ENCODE measurements at places on chromosomes 13 and 19.

DNA sequence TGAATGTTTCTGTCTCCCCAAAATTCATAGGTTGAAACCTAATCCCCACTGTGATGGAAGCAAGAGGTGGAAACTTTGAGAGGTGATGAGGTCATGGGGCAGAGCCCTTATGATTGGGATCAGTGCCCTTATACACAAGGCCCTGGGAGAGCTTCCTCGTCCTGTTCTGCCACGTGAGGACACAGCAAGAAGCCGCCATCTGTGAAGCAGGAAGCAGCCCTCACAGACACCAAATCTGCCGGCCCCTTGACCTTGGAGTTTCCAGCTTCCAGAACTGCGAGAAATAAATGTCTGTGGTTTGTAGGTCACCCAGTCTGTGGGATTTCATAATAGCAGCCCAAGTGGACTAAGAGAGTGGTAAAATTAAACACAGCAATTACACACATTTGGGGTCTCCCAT, 737.4 kb downstream of the UQCRFS1 start:
- no peak for DNase-seq

- no peak for DNase-seq
Measured at GRCh38 chr13:60324131-60324530, 72.9 kb upstream of the TDRD3 start.

DNA sequence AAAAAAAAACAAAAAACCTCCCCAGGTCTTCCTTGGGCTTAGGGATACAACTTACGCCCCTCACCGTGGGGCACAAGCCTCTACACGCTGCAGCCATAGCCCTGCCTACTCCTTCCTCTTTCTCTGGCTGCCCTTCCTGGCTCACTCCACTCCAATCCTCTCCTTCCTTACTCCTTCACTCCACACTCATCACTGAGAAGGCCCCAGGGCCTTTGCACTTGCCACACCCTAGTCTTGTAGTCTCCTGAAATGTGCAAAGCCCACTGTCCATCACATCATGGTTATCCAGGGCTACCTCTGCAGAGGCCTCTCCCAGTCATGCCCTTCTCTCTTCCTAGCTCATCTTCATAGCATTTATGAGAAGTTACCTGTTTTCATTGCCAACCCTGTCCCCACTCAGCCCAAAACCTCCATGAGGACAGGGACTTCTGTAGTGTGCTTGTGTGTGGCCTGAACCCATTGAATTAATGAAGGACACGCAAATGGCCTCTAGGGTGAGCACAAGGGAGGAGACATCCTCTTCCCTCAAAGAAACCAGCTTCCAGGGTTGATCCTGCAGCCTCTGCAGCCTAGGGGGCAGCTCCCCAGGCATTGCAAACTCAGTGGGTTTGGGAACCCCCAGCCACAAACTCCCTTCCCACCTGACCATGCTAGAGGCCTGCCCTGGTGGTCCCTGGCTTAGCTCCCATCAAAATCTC, 7.9 kb upstream of the HSH2D start:
- no peak for DNase-seq

- no peak for DNase-seq
Measured at GRCh38 chr13:41563984-41564365, 106.6 kb downstream of the RGCC start.

DNA sequence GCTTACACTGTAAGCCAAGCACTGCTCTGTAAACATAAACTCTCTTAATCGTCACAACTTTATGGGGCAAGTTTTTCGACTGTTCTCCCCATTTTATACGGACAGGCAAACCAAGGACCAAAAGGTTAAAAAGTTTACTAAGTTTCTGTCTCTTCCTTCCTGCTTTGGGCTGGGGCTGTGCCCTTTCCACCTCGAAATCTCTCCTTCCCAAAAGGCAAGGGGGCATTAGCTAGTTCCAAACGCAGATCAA, 2.2 kb downstream of the JUND start:
- DNase-seq, result no peak

DNA sequence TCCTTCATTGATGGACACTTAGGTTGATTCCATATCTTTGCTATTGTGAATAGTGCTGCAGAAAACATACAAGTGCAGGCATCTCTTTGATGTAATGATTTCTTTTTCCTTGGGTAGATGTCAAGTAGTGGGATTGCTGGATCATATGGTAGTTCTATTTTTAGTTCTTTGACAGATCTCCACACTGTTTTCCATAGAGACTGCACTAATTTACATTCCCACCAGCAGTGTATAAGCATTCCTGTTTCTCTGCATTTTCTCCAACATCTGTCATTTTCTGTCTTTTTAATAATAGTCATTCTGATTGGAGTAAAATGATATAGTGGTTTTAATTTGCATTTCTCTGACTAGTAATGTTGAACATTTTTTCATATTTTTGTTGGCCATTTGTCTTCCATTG, 116.7 kb downstream of the LMO7 start:
- DNase-seq, result no peak

- no peak for DNase-seq
Measured at GRCh38 chr13:113798200-113798811, 39.3 kb downstream of the TMEM255B start.

- DNase-seq, result no peak
Measured at GRCh38 chr19:37718304-37718703, 1.3 kb downstream of the ZNF607 start.

DNA sequence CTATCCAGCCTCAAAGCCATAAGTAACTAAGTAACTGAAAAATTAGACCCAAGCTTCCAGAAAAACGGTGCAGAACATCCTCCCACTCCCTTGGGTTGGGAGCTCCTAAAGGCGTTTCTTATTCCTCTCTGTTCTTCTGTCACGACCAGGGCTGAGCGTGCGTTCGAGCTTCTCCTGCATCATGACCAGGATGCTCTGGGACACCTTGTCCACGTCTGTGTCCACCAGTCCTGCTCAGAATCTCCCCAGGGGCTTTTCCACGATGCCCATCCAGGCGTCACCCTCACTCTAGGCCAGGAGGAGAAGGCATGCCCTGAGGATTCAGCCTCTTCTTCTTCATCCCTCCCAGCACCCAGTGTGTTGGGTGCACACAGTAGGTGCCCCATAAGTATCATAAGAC, 37.8 kb upstream of the GAS6 start:
- DNase-seq, result no peak

- DNase-seq, result no peak
Measured at GRCh38 chr19:38675611-38676010, 28.2 kb downstream of the ACTN4 start.

GRCh38 chr13:40160618-40161350, 505.3 kb downstream of the COG6 start:
- DNase-seq, result no peak

- no peak for DNase-seq
Measured at GRCh38 chr13:45951724-45952123, 100.2 kb upstream of the SIAH3 start.

DNA sequence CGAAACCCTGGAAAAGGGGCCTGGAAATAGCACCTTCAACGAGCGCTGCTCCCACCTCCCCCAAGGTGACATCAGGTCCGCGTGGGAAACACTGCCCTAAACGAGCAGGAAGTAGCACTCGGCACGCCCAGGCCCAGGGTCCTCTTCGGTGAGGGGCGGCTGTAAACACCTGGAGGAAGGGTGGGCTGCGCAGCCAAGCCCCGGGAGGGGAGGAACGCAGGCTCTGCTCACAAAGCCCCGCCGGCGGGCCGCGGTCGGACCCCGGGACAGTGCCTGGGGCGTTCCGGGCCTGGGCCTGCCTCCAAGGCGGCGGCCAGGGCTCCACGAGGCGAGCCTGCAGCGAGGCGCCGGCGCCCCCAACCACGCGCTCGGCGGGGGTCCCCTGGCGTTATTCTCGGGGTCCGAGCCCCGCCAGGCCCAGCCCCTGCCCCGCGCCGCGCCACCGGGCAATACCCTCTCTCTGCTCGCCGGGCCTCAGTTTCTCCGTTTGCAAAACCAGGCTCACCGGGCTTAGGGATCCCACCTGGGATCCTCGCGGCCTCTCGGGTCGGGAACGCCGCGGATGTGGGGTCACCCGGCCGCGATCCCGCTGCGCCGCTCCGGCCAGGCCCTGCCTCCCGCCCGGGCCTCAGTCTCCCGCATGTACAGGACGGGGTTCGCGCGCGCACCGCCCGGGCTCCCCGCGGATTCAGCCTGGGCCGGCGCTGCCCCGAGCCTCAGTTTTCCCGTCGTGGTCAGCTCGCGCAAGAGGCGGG, 630 bp downstream of the RNF126 start:
- DNase-seq, result peak; percentile 15

DNA sequence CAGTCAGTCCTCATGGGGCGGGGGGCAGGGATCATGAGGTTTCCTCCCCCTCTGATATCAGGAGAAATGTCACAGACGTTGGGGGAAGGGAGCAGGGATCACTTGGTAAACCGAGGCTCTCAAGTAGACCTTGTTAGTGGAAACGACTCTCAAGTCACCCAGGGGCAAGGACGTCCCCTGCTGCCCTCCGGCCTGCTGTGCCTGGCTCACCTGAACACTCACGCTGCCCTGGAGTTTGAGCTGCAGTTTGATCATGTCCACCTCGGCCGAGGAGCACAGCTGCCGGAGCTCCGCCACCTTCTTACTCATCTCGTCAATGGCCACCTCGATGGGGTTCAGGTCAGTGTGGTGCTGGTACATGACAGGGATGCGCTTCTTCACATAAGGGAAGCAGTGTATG, 47.6 kb upstream of the SLC15A1 start:
- DNase-seq, result no peak

DNA sequence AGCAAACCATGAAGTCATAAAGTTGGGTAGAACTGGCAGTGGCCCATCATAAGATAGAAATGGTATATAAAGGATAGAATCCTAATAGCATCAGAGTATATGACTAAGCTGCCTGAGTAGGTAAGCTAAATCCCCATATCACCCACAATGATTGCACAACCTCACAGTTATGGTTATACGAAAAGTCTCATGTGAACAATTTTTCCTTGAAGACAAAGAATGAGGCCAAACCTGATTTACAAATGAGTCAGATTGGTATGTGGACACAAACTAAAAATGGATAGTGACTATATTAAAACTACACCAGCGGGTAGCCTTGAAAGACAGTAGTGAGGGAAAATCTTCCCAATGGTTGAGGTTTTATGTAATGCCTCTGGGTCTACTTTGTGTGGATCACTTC, 40.9 kb upstream of the UFM1 start:
- no peak for DNase-seq

GRCh38 chr19:41407271-41407670, 9.7 kb downstream of the BCKDHA start:
- DNase-seq, result no peak

- DNase-seq, result no peak
Measured at GRCh38 chr13:23636360-23636759, 66.1 kb downstream of the TNFRSF19 start.

- DNase-seq, result no peak
Measured at GRCh38 chr13:33034882-33035520, 18.8 kb downstream of the KL start.

- no peak for DNase-seq
Measured at GRCh38 chr19:11494634-11495285, 10.9 kb downstream of the ZNF653 start.

- no peak for DNase-seq
Measured at GRCh38 chr13:74845806-74846205, 636.2 kb downstream of the TBC1D4 start.

DNA sequence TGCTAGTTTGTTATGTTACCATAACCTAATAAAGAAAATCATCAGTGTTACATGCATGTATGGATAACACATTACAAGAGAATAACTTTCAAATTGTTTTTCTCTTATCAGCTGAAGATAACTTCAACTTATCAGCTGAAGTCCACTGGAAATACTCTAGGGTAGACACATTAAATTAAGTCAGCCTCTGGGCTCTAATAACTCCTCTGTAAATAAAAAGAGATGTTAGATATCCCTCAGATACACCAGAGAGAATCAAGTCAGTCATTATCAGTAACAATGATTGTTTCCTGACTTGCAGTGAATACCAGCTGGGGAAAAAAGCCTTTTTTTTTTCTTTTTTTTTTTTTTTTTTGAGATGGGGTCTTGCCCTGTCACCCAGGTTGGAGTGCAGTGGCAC, 1.6 kb upstream of the KBTBD7 start:
- no peak for DNase-seq

DNA sequence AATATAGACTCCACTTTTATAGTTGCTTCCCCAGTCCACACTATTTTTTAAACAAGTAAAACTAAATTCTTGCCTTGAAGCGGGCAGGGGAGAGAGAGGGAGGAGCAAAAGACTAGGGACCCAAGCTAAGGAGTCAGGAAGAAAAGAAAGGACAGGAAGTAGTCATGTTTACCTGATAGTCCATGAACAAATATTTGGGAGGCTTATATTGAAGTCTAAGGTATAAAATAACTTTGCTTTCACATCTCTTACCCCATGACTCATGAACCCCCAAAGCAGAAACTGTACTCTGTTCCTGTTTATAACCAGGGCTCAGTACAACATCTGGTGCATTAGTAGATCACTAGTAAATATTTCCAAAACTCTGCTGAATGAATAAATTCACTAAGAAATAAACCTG, 67.3 kb downstream of the ZAR1L start:
- DNase-seq, result no peak

GRCh38 chr13:73177916-73178565, 119.2 kb downstream of the KLF5 start:
- DNase-seq, result no peak

- DNase-seq, result no peak
Measured at GRCh38 chr19:40365613-40366401, 17.3 kb downstream of the PLD3 start.

DNA sequence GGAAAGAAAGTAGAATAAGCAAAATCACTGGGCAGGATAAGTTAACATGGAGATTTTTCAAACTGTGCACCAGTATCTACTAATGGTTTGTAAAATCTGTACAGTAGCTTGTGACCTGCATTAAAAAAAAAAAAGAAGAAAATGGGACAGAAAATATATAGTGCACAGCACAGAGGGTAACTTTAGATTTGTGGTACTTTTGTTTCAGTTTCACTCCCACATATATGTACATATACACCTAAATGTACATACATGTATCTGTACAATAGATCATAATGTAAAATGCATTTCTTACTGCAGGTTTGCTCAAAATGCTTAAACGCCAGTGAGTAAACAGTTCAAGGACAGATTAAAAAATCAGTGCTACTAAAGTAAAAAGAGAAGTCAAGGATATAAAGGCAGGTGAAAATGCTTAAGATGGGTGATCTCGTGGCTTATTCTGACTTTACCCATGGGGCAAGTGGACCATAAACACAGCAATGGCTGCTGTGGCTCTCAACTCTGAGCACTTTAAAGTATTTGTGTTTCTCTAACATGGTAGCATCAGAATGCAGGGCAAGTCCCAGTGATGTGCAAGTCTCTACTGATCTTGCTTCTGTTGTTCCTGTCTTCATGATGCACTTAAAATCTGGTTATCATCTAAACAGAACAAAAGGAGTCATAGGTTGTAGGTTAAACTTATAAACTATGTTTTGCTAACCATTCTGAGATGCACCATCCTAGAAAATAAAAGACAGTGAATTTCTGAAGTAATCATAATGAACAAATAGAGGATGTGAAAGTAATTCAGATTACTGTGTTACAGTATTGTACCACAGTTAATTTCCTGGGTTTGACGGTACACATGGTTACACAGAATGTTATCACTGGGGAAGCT, 112.3 kb downstream of the MIPEP start:
- DNase-seq, result no peak

- DNase-seq, result no peak
Measured at GRCh38 chr13:107743983-107744382, 471.4 kb downstream of the LIG4 start.
